ENCODE measurements at places on chromosomes 2 and 18.
A peak's percentile ranks its signal among the peaks of the same experiment; 100 is the strongest.

- DNase-seq = no peak
Observed at GRCh38 chr18:62583376-62583775, 60.6 kb downstream of the ZCCHC2 start.

- DNase-seq = no peak
Observed at GRCh38 chr2:241282555-241282954, 32.9 kb downstream of the HDLBP start.

GRCh38 chr2:219118504-219118903, 42.1 kb downstream of the NHEJ1 start:
- no peak for DNase-seq

DNA sequence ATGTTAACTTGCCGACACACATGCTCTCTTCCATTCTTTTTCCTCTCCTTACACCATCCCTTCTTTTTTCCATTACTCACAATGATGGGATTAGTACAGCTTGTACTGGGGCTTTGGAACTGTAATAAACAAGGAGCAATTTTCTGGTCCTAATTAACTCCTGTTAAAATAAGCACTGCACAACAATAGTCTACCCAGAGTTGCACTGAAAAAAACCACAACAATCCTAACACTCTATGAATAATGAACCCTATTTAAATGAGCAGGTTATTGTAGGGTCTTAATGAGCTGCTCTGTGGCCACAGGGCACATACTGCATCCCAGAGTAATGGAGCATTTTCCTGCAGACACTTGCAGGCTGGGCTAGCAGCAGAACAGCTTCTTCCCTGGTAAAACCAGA, 380.3 kb downstream of the NRXN1 start:
- DNase-seq = no peak

- no peak for DNase-seq
Observed at GRCh38 chr2:189024901-189025618, 50.9 kb downstream of the COL3A1 start.

DNA sequence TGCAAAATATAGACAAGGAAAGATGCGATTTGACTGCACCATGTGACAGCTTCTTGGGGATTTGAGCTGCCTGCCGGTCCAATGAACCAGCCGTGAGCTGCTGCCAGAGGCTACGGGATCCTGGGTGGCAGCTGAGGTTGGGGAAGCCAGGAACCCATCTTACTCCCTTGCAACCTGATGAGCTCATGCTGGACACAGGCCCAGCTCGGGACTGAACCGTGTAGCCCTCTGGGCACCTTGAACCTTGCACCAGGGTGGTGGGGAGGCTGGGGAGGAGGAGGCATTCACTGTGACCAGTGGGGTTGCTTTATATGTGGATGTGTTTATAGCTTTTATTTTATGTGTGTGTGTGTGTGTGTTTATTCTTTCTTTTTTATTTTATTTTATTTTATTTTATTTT, 9.1 kb downstream of the ALPI start:
- DNase-seq = no peak

GRCh38 chr2:63872571-63873328, 31.1 kb downstream of the UGP2 start:
- no peak for DNase-seq

GRCh38 chr2:72682061-72682460, 143.8 kb downstream of the EXOC6B start:
- DNase-seq = no peak

- DNase-seq = no peak
Observed at GRCh38 chr2:159381574-159381973, 95.1 kb upstream of the WDSUB1 start.

- no peak for DNase-seq
Observed at GRCh38 chr2:40292291-40292690, 159.6 kb downstream of the SLC8A1 start.

- DNase-seq = no peak
Observed at GRCh38 chr2:149921911-149922616, 334.5 kb upstream of the MMADHC start.

DNA sequence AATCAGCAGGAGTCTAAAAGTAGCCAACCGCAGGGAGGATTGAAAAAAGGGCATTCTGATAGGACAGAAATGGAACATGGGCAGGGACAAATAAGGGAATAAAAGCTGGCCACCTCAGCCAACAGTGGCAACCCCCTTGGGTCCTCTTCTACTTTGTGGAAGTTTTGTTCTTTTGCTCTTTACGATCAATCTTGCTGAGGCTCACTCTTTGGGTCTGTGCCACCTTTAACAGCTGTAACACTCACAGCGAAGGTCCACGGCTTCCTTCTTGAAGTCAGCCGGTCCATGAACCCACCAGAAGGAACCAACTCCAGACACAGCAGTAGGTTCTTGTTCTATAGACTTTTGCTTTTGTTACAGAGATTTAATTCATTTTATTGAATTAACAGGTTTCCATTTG, 285.4 kb upstream of the CDH20 start:
- DNase-seq = no peak

DNA sequence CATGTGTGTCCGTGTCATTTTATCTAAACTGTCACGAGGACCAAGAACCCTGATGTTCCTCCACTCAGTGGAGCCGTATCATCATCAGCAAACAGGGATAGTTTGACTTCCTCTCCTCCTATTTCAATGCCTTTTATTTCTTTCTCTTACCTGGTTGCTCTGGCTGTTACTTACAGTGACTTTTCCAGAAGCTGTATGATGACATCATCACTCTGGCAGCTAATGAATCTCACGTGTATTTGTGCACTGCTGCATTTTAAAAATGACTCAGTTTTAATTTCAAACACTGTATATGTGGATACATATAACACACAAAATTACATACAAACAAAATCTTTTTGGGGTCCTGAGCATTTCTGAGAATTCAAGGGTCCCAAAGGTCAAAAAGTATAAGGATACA, 481.4 kb downstream of the CDH2 start:
- DNase-seq = no peak

DNA sequence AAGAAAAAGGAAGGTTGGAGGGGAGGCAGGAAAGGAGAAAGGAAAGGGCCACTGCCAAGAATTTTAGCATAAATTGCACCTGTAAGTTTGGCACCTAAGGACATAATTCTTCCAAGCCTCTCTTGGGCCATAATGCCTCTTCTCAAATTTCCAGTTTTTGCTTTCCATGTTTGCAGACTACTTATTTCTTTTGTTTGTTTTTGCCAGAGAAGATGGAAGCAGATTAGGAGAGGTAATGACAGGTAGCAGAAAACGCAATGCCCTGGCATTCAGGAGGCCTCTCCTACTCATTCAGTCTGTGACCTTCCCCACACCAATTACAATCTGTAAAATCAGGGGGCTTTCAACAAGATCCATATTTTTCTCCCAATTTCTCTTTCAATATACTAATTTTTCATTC, 56.8 kb downstream of the MRPL33 start:
- DNase-seq = peak; percentile 53

GRCh38 chr2:105857076-105857740, 112.5 kb downstream of the NCK2 start:
- DNase-seq = no peak

DNA sequence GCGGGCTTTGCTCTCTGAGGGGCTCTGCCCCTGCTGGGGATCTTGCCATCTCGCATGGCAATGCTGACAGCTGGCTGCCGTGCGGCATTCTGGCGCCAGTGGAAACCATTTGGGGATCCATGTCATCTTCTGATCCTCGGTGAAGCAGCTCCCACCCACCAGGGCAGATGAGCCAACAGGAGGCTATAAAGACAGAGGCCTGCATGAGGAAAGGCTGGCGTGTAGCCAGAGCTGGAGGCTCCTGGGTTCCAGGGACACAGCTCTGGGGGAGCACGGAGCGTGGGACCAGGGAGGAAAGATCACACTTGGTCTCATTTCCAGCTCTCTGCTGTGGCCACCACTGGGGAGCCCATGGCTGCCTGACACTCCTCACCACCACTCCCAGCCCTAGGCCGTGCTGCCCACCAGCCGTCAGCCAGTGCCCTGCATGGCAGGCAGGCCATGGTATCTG, 145.8 kb downstream of the ZFP36L2 start:
- DNase-seq = no peak

DNA sequence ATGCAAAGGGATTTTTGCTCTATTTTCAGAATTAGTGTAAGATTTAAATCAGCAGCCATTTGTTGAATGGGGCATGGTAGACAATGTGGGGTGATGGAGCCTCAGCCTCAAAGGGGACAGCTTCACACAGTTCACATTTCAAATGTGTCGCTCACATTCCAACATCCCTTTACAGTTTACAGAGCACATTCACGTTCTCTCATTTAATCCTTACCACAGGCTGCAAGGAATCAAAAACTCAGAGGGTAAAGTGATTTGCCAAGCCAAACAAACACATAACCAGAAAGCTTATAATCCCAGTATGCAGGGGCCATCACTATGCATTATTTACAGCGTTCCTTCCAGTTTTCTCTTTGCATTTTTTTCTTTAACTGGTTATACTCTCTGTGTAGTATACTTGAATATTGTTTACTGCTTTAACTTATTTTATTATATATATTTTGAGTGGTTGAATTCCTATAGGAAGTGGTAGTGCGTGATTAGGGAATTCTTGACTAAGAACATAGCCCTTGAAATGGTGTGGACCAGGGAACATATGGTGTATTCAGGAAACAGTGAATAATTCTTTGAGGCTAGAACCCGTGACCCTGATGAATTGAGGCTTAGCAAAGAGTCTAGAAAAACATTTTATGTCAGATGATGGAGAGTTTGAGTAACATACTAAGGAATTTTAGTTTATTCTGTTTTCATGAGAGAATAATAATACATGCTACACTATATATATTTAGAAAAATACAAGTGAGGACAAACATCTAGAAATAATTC, 18.1 kb upstream of the TAF1B start:
- DNase-seq = no peak

GRCh38 chr2:240507778-240508251, 50.0 kb downstream of the ANKMY1 start:
- no peak for DNase-seq

- DNase-seq = no peak
Observed at GRCh38 chr2:106057206-106057605, 136.9 kb downstream of the UXS1 start.

- no peak for DNase-seq
Observed at GRCh38 chr2:218284106-218284811, 8.0 kb downstream of the TMBIM1 start.

DNA sequence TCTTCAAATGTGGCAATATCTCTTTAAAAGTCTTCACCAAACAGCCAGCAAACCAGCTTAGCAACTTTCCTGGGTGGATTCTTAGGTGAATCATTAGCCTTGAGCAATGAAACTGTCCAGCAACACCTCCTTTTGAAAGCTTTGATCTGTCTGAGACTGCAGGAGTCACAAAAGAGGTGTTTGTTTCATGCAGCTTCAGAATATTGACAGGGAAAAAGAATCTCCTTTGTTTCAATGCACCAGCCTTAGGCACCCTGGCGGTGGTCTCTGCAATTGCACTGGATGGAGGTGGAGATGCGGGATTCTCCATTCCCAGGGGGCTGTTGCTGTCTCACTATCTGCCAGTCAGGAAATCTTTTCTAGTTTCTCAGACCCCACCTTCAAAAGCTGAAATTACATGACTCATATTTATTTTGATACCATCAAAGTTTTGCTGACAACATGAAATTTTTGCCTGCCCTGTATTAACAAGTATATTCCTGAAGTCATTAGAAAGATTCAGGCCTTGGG, 76.0 kb upstream of the DSG1 start:
- peak; percentile 92 for DNase-seq

- no peak for DNase-seq
Observed at GRCh38 chr2:191629001-191629453, 48.9 kb upstream of the NABP1 start.

- no peak for DNase-seq
Observed at GRCh38 chr2:120520929-120521912, 175.3 kb downstream of the INHBB start.

- no peak for DNase-seq
Observed at GRCh38 chr2:139175510-139175909, 395.3 kb upstream of the NXPH2 start.

- no peak for DNase-seq
Observed at GRCh38 chr2:191625446-191625845, 52.5 kb upstream of the NABP1 start.

DNA sequence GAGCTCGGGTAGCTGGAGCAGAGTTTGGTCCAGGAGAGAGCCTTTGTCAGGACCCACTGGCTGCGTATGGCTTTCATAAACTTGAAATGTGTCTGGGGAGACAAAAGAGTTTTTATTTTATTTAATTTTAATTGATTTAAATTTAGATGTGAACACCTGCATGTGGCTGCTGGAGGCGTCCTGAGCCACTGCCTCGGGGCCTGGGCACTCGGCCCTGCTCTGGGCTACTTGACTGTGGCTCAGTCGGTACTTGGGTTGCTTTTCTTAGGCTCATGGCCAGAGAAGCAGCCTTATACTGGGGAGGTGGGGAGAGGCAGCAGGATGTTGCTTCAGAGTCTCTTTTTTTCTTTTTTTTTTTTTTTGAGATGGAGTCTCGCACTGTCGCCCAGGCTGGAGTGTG, 661.8 kb upstream of the HS6ST1 start:
- no peak for DNase-seq

- DNase-seq = no peak
Observed at GRCh38 chr2:221001381-221001801, 570.7 kb downstream of the EPHA4 start.

DNA sequence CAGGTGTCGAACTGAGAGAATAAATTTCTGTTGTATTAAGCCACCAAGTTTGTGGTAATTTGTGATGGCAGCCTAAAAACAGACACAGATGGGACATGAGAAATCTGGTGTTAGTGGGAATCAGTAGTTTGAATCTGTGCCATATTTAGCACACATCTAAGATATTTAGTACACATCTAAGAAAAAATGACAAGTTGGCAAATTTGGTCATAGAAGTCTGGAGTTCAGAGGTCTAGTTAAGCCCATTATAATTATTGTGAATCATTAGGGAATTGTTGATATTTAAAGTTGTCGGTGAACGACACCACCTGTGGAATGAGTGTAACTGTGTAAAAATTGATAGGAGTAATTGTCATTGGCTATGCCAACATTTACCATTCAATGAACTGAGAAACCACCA, 1138.8 kb upstream of the TMEFF2 start:
- DNase-seq = no peak

DNA sequence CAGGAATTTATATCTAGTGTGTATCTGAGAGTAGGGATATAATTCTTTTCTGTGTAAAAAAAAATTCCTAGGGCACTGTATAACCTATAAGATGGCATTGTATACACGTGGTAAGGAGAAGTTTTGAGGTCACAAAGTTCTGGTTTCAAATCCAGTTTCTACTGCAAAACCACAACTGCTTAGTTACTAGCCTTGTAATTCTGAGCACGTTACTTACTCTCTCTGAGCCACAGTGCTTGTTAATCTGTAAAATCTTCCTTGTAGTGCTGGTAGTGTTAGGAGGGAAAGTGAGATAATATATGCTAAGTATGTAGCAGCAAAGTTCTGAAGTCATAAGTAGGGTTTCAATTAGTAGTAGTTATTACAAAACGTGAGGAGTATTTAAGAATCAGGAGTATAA, 175.4 kb downstream of the SATB2 start:
- no peak for DNase-seq

GRCh38 chr2:557635-558301, 119.4 kb downstream of the TMEM18 start:
- no peak for DNase-seq

GRCh38 chr2:6926071-6926732, 9.0 kb downstream of the RNF144A start:
- no peak for DNase-seq
